ENCODE measurements at places on chromosomes 6 and 20. TPM values are rescaled to one million over a fixed set of nuclear protein-coding genes. Genes with fewer than 3 reads are reported as not detected.

Gene ID4
- total RNA-seq = 190 TPM

- no peak for DNase-seq
These were observed 239.4 kb downstream of the DOK5 start for GRCh38 chr20:54714817-54715216.

DNA sequence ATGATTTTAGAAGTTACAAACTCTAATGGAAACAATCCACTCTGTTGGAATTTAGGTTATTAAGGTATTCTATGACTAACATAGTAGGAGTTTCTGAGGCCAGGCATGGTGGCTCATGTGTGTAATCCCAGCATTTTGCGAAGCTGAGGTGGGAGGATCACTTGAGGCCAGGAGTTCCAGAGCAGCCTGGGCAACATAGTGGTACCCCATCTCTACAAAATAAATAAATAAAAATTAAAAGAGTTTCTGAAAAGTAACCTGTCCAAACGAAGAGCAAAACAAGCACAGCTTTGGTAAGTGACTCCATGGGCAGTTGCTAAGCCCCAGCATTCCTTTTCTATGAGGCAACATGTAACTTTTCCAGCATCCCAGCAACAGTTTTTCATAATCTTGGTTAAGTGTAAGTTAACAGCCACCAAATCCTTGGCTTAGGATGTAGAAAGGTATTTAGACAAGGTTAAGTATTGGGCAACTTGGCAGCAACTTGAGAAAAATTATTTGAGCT, 86.3 kb downstream of the SOX4 start:
- no peak for DNase-seq

DNA sequence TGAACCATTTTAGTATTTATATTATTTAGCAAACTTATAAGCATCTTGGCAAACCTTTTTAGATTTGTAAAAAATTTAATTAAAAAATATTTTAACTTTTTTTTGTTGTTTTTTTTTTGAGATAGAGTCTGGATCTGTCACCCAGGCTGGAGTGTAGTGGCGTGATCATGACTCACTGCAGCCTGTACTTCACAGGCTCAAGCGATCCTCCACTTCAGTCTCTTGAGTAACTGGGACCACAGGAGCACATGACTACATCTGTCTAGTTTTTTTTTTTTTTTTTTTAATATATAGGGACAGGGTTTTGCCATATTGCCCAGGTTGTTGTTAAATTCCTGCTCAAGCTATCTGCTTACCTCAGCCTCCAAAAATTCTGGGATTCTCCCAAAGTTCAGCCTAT, 161.1 kb downstream of the EYS start:
- DNase-seq = no peak

DNA sequence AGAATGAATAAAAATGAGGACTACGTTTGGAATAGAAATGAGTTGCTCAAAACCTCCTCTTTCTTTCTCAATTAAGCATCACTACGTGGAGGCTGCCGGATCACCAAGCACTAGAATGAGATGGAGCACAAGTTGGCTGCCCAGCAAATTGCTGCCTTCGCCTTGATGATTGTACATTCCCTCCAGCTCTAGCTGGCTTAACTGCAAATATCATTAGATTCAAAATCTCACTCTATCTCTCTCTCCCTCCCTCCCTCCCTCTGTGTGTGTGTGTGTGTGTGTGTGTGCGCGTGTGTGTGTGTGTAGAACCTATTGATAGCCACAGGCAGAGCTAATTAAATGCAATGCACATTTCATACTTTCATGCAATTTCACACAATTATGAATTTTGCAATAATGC, 310.7 kb upstream of the CDH4 start:
- DNase-seq = no peak

- DNase-seq = no peak
These were observed 43.3 kb downstream of the SPATA2 start for GRCh38 chr20:49872056-49872455.

Measured in spinal cord (tissue), 10 donors.